Occipital lobe (tissue), 3 donors: ENCODE measurements at places on chromosomes 5 and 9. TPM values are rescaled to one million over a fixed set of nuclear protein-coding genes. Genes with fewer than 3 reads are reported as not detected.

DNA sequence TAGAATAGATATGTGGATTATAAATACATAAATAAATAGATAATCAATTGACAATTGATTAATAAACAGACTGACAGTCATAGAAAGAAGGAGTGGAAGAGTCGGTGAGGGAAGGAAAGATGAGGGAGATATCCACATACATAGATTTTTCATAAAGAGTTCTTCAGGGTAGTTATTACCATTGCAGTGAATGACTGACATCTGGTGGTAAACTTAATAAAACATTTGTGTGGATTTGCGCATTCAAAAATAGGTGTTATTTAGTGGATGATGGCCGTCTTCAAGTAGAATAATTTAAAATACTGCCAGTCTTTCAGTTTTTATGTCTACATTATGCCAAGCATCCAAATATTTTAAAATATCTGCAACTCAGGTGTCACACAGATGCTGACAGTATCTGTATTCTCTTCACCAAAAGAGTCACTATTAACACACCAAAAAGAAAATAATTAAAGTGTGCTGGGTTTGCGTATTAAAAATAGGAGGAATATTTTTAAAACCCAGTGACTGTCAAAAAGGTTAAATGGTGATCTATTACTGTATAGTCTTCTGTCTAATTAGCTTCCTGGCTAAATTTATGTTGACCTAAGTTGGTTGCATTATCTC, 78.8 kb downstream of the GIN1 start:
- no peak for DNase-seq

DNA sequence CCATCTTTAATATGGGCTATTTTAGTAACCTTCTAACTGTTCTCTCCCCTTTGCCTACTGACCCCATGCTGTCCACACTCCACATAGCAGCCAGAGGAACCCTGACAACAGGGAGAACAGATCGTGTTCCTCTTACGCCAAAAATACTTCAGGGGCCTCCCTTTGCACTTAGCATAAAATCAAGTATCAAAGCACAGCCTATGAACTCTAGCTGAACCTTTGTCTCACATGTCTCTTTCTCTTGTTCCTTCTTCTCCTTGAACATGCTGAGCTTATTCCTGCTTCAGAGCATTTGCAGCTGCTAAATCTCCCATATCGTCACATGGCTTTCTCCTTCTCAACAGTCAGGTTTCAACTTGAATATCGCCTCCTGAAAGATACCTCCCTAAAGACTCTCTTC, 698.8 kb upstream of the C9orf72 start:
- no peak for DNase-seq

DNA sequence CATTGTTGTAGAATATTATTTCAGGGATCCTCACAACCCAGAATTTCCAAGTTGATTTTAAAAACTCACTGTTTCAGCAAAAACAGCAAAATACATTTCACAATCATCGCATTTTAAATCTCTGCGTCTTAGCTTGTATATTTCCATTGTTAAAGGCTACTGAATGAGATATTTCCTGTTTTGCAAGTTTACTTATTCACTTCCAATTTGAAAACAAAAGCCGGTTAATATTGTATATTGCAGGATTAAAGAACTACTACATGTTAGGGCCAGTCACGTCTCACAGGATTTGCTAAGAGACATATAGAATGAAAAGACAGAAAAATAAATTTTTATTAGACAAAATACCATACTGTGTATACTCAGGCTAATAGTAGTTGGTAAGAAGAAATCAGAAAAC, 395.9 kb upstream of the CDH9 start:
- DNase-seq = no peak

Gene PCDHGB1
- 7.8 TPM for total RNA-seq
